ENCODE measurements at places on chromosomes 1 and 21.

GRCh38 chr1:11989669-11990068 lies 9.4 kb downstream of the MFN2 start:
- no peak for DNase-seq

- DNase-seq, result no peak
These were observed 10.0 kb downstream of the RABGAP1L start for GRCh38 chr1:174169342-174169741.

- no peak for DNase-seq
These were observed 22.1 kb upstream of the KCNA10 start for GRCh38 chr1:110540891-110541685.

DNA sequence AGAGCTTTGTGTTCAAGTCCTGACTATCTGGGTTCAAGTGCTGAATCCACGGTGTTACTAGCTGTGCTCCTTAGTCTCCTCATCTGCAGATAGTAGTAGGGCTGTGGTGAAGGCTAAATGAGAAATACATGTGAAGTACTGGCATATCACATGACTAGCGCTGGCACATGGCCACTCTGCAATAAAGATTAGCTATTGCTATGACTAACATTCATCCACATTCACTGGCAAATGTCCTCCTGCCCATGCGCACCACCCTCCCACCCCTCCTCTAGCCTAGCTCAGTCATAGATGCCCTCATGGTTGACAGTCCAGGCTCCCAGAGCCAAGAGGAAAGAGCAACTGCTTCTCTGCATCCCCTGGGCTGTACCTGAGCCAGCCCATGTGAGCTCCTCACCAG lies 8.5 kb upstream of the COL8A2 start:
- DNase-seq, result no peak

- no peak for DNase-seq
These were observed 90.9 kb downstream of the IER5 start for GRCh38 chr1:181179279-181179986.

DNA sequence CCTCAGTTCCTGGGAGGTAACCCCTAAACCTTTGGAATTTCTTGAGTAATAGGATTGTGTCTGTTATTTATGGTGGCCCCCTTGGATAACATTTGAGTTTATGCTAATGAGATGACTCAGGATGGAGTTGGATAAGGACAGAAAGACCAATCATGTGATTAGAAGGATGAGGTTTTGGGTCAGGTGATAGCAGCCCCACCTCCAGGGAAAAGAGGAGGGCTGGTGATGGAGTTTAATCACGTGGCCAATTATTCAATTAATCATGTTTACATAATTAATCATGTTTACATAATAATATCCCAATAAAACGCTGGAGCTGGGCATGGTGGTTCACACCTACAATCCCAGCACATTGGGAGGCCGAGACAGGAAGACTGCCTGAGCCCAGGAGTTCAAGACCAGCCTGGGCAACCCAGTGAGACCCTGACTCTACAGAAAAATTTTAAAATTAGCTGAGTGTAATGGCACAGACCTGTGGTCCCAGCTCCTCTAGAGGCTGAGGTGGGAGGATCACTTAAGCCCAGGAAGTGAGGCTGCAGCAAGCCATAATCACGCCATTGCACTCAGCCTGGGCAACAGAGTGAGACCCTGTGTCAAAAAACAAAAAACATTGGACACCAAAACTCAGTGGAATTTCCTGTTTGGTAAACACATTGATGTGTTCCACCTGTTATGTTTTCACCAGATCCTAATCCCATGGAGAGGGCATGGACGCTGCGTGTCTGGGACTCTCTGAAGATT lies 73.3 kb downstream of the NUP210L start:
- no peak for DNase-seq

GRCh38 chr1:33378524-33378923 lies 52.4 kb downstream of the PHC2 start:
- DNase-seq, result no peak
